Bronchial epithelial cell (primary cell): ENCODE measurements at places on chromosomes 16 and 17.

DNA sequence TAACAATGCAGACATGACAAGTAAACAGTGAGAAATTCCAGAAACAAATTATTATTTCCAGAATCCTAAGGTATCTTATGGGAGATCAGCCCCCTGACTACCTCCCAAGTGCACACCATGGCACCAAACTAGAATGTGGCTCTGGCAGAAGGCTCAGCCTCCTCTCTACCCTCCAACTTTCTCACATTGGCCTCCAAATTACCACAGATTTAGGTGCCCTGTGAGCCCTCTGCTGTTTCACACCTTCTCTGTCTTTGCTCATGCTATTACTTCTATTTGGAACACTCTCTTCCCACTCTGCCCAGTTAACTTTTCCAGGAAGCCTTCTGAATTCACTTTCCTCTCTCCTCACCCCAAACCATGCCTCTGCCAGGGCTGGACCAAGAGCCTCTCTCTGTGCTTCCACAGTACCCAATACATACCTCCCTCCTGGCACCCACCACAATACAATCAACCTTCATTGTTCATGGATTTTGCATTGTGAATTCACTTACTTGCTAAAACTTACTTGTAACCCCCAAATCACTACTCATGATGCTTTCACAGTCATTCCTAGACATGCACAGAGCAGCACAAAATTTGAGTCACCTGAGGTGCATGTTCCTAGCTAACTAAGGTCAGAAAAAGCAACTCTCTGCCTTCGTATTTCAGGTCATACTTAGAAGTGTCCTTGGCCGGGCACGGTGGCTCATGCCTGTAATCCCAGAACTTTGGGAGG is 31.4 kb downstream of the SMG6 start:
- DNase-seq = no peak

DNA sequence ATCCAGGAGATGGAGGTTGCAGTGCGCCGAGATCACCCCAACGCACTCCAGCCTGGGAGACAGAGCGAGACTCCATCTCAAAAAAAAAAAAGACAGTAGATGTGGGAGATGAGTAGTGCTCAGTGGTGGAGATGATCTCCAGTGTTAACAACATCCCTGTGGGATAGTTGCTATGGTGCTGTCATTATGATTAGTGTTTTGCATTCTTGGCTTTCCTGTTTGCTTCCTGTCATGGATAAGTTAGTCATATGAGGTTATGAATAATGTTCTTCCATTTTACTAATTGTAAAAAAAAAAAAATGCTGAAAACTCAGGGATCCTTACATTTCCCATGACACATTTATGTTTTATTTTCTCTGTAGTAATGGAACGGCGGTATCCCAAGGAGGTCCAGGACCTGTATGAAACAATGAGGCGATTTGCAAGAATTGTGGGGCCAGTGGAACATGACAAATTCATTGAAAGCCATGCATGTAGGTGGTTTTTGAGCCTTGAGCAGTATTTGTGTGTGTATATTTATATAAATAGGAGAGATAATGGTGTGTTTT is 24.5 kb upstream of the DUSP14 start:
- DNase-seq = peak; percentile 88

GRCh38 chr17:42285346-42286050 is 2.8 kb upstream of the STAT5A start:
- no peak for DNase-seq

- peak; percentile 61 for DNase-seq
Observed at GRCh38 chr16:72467157-72467759, 295.3 kb upstream of the PMFBP1 start.

DNA sequence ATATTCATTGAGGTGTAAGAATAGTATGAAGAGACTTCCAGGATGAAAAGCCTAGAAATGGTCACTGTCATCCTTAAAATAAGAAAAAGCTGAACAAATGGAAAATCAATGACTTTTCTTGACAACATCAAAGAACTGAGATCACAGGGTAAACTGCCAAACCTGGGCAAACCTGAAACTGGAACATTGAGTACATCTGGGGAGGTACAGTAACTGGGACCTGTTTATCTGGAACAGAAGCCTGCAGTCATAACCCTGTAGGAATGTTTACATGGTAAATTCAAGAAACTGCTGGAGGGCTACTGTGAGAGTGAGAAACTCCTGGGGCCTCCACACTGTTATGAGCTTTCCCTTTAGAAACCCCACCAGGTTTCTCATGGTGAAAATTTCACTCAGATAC is 130.1 kb upstream of the PIRT start:
- no peak for DNase-seq

GRCh38 chr17:48546137-48546923 is 1.4 kb upstream of the HOXB2 start:
- no peak for DNase-seq

- DNase-seq = no peak
Observed at GRCh38 chr17:49349541-49349940, 12.5 kb downstream of the ZNF652 start.

GRCh38 chr17:4565209-4566141 is 5.1 kb upstream of the GGT6 start:
- peak; percentile 67 for DNase-seq

GRCh38 chr17:50213026-50214022 is 11.9 kb upstream of the COL1A1 start:
- DNase-seq = no peak

DNA sequence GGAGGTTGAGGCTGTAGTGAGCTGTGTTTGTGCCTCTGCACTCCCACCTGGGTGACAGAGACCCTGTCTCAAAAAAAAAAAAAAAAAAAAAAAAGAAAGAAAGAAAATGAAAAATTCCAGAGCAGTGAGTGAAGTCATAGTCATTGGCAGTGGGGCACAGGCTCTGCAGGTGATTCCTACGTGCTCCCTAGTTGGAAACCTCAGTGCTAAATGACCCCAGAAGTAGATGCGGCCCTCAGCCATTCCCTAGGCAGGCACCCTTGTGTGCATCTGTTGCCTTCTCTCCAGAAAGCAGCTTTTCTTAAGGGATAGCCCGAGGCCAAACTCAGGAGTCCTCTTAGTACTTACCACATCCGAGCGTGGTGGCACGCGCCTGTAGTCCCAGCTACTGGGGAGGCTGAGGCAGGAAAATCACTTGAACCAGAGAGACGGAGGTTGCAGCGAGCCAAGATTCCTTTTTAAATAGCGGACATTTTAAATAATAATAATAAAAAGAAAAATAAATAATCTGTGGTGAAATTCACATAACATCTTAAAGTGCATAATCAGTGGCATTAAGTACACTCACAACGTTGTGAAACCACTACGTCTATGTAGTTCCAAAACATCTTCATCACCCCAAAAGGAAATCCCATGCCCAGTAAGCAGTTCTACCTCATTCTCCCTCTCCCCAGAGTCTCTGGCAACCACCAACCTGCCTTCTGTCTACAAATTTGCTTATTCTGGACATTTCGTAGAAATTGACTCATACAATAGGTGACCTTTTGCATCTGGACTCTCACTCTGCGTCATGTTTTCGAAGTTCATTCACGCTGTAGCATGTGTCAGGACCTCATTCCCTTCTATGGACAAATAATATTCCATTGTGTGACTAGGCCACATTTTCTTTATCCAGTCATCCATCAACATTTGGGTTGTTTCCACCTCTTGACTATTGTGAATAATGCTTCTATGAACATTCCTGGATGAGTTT is 12.5 kb upstream of the SPHK1 start:
- peak; percentile 99 for DNase-seq

DNA sequence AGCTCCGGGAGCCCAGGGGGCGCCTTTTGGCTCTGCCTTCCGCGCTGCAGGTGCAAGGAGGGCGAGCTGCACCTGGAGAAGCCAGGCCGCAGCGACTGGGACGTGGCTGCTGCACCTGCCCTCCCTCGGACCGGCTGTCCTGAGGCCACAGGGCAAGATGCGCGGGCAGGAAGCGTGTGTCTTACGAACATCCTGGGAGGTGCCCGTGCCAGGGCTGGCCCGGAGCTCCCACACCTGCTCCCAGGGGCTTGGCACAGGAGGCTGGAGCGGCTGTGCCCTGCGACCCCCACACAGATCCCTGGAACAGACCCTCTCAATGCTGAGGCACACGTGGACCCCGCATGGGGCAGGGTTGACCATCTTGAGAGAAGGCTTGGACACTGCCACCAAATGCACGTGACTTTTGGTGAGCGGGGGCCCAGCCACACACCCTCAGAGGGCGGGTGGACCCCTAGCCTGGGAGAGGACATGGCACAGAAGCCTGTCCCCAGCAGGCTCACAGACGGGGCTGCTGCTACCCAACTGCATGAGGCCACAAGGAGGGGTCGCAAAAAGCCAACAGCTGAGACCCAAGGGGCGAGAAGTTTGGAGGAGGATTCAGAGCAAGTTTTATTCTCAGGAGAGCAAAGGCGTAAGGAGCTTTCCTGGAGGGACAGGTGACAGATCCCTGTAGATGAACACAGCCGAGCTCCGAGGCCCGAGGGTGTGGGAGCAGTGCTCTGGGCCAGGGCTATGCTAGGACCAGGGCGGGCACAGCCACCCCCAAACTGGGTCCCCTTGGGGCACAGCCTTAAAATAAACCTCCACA is 11.4 kb downstream of the NDUFAF8 start:
- no peak for DNase-seq

GRCh38 chr17:28494445-28495188 is 11.5 kb upstream of the FOXN1 start:
- peak; percentile 50 for DNase-seq

DNA sequence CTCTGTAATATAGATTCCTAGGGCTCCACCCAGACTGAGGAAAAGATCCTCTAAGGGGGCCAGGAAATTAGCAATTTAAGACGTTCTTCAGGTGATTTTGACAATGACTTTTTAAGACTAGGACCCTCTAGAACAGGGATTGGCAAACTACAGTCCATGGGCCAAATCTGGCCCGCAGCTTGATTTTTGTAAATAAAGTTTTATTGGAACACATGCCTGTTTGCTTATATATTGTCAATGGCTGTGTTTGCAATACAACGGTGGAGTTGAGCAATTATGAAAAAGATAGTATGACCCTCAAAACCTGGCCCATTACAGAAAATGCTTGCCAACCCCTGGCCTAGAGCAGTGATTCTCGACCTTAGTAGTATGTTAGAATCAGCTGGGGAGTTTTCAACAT is 181.9 kb downstream of the SOX9 start:
- no peak for DNase-seq

GRCh38 chr17:58007781-58008706 is 998 bp upstream of the SRSF1 start:
- no peak for DNase-seq

DNA sequence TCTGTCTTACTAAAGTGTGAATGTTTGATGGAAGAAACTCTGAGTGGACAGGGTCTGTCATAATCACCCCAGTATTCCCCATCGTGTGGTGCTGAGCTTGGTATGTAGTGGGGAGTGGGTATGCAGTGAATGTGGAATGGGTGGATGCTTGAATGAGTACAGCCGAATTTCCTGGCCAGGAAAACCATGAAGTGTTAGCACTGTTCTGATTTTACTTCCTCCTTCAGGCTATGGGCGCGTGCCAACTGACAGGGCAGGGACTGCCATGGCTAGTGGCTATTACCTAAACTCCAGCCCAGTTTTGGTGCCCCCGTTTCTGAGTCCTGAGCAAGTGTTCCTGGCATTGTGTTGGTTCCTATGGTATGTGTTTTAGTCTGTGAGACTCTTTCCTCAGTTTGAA is 48.6 kb downstream of the PRKCA start:
- no peak for DNase-seq

DNA sequence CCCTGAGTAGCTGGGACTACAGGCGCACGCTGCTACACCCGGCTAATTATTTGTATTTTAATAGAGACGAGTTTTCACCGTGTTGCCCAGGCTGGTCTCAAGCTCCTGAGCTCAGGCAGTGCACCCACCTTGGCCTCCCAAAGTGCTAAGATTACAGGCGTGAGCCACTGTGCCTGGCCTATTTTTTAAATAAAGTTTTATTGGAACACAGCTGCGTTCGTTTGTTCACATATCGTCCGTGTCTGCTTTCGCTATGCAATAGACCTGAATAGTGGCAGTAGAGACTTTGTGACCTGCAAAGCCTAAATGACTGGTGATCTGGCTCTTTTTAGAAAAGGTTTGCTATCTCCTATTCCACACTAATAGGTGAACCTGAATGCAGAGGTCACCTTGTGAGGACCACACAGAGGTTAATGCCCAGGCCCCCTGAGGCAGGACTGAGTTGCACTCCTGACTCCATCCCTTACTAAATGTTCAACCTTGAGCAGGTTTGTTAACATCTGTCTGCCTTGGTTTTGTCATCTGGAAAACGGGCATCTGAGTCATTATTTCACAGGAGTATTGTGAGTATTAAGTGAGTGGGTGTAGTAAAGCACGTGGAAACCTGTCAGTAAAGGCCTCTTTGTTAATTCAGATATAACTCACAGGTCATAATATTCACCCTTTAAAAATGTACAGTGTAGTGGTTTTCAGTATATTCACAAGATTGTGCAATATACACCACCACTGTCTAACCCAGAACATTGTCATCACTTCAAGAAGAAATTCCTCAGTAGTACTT is 157.5 kb upstream of the CACNG5 start:
- DNase-seq = peak; percentile 99

DNA sequence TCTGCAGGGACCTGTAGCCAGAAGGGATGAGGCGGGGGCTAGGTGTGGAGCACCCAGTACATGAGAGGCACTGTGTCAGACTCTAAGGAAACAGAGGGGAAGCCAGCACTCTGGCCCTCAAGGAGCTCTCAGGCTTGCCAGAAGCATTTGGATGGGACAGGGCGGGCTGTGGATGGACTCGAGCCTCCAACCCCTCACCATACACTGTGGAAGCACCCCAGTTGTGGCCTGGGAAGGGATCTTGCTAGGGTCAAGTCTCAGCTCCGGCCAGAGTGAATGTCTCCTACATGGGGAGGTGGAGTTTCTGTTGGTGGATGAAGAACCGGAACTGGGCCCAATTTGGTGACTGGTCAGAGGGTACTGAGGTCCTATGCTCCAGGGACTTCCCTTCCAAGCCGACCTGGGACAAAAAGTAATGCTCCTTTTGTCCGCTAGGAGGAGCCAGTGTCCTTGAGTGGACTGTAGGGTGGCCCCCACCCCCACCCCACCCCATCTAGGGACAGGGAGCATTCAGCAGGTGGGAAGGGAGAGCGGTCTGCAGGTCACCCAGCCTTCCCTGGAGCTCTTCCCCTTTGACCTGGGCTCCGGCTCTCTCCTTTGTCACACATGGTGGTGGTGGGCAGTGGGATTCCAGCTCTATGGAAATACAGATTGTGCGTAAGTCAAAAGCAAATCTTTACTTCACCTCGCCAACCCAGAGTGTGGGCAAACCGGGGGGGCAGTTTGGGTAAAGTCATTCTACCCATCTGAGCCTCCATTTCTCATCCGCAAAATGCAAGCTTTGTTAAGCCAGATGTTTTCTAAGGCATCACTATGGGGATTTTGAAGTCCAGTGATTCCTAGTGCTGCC is 20.4 kb upstream of the PHB1 start:
- peak; percentile 46 for DNase-seq

- peak; percentile 62 for DNase-seq
Observed at GRCh38 chr16:2090777-2091546, 43.2 kb downstream of the TSC2 start.

- no peak for DNase-seq
Observed at GRCh38 chr17:76088041-76088867, 9.3 kb downstream of the ZACN start.

GRCh38 chr16:85752511-85753420 is 1.9 kb upstream of the C16orf74 start:
- DNase-seq = peak; percentile 58
